ENCODE measurements at places on chromosomes 12 and 14.
A peak's percentile ranks its signal among the peaks of the same experiment; 100 is the strongest.

GRCh38 chr12:127494961-127495915, 771.7 kb upstream of the TMEM132C start:
- DNase-seq: no peak

DNA sequence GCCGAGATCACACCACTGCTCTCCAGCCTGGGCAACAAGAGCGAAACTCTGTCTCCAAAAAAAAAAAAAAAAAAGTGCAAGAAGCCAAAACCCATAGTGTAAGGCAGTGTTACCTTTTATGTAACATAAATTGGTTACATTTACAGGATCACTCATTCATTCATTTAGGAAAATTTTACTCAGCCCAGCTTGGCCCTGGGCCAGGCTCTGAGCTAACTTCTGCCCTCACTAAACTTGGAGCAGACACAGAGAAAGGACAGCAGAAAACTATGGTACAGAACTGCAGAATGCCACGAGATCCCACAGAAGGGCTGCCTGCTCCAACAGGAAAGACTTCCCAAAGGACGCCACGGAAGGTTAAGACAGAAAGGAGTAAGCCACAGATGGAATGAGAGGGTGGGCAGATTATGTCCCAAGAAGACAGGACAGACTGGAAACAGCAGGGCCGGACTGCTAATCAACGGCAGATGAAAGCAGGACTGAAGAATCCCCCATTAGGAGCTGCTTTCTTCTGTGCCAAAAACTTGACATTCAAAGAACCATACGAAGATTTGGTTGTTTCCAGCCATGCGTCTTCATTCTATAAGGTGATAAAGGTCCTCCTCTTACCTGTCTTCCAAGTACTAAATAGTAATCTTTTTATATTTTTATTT, 18.9 kb downstream of the PPP1R13B start:
- no peak for DNase-seq

- DNase-seq: no peak
These were observed 17.6 kb upstream of the PLEKHH1 start for GRCh38 chr14:67515386-67516079.

DNA sequence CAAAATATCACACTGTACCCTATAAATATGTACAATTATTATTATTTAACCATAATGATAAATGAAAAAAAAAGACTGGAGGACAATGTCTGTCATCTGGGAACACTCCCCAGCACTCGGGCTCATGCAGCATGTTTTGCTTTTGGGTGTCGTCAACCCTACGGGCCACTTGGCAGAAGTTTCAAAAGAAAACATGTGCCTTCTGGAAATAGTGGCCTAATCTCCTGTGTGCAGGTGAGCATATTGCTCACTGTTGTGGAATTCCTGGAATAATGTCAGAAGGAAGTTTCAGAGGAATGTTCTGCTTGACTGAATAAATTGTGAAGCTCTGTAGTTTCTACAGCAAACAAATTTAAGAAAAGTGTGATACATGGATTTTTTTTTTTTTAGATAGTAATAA, 298.3 kb downstream of the SSPN start:
- DNase-seq: no peak

GRCh38 chr12:59940631-59941342, 345.0 kb downstream of the SLC16A7 start:
- DNase-seq: peak; percentile 65

GRCh38 chr12:19419086-19419485, 20.2 kb upstream of the AEBP2 start:
- no peak for DNase-seq

Measured in SK-MEL-5 (cell line).